Trophoblast cell (in vitro differentiated cells and primary cell): ENCODE measurements at places on chromosomes 11 and 22.

DNA sequence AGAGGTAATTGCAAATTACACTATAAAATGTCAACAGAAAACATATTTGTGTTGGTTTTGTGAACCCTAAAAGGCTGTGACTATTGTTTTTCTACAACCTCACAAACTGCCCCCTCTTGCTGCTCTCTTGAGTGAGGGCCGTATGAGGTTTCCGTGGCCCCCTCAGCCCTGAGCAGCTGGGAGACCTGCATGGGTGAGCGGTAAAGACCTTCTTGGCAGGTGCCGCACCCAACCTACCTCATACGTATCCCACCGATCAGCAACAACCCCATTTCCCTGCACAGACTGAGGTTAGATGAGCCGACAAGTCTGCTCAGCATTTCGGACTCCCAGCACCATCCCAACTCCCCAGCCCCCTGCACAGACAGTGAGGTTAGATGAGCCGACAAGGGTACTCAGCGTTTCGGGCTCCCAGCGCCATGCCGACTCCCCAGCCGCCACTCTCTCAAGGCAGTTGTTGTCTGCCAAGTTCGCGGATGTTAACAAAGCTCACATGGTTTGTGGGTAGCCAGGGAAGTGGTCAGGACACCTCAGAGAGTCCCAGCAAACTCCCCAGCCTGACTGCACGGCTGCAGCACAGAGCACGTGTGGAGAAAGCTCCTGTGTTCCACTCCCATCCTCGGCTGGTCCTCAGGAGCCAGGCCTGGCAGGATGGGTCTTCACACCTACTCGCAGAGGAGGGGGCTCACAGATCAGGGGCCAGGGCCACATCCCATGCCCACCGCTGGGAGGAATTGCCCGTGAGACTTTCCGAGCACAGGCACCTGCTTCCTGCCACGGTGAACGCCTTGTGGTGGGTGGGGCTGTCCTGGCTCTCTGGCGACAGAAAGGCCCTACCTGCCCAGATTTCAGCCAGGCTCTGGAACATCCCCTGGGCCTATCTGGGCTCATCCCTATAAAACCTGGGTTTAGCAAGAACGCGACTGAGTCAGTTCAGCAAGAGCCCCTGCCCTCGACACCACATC, 502.9 kb downstream of the BRD1 start:
- DNase-seq = no peak

- DNase-seq = no peak
These were observed 40.3 kb upstream of the E2F8 start for GRCh38 chr11:19281041-19281440.

- DNase-seq = no peak
These were observed 1.2 kb upstream of the MS4A2 start for GRCh38 chr11:60087239-60087638.

DNA sequence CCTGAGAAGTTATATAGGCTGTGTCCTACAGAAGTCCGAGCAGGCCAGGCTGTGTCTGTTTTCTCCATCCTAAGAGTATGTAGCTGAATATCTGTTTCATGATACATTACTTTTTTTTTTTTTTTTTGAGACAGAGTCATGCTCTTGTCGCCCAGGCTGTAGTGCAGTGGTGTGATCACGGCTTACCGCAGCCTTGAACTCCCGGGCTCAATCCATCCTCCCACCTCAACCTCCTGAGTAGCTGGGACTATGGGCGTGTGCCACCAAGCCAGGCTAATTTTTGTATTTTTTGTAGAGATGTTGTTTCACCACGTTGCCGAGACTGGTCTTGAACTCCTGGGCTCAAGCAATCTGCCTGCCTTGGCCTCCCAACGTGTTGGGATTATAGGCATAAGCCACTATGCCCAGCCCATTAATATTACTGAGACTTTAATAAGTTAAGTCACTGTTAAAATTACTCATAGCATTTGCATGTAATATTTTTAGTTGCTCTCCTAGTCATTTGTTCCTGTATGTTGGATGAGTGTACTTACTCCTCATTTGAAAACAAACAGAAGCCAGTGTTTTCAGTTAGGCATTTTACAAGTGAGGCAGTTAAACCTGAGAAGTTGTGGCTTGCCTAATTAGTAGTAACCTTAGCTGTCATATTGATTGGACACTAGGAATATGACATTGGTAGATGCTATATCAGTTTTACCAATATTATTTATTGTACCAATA, 26.1 kb downstream of the DRG1 start:
- no peak for DNase-seq

DNA sequence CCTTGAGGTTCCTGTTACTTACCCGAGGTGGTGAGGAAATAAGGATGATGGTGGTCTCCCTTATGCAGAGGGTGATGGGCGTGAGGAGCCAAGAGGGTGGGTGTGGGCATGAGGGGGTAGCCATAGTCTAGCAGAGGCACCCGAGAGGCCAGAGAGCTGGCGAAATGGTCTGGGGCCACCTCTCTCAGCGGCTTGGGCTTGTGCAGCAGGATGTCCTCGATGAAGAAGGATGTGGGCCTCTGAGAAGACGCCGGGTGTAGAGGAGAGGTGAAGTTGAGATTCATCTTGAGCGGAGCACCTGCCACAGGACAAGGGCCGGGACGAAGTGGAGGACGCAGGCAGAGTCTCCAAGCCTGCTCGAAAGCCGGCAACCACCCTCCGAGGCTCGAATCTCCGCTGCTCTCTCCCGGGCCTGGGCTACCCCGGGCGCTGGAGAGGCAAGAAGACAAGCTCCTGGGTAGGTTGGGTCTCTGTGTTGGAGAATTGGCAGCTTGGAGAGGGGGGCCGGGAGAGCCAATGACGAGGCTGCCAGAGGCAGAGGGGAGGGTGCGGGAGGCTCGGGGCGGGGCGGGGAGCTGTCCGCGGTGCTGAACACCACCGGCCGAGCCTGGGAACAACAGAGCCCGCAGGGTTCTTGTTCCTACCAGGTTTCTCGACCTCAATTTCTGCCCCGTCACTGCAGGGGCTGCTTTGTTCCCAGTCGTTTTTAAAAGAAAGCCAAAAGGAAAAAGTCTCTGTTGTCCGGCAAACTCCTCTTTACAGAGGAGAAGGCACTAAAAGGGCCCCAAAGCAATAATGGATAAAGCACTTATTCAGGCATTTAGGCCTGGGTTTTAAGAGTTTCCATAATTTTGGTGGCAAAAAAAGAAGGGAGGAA, at the start of gene BSX:
BSX (minus strand) TSS at position 447 of the 877 bp plus-strand sequence; CDS start at position 284, 163 bp downstream.
- DNase-seq = peak; percentile 31

GRCh38 chr11:94417386-94417987, 16.3 kb upstream of the GPR83 start:
- peak; percentile 58 for DNase-seq

GRCh38 chr11:68855205-68855981, 13.7 kb upstream of the CPT1A start:
- DNase-seq = no peak

GRCh38 chr22:38872831-38873248, 824 bp upstream of the CBX6 start:
- no peak for DNase-seq

GRCh38 chr11:102577182-102577581, 46.6 kb upstream of the MMP7 start:
- no peak for DNase-seq

GRCh38 chr11:88489030-88489429, 151.5 kb upstream of the CTSC start:
- no peak for DNase-seq

DNA sequence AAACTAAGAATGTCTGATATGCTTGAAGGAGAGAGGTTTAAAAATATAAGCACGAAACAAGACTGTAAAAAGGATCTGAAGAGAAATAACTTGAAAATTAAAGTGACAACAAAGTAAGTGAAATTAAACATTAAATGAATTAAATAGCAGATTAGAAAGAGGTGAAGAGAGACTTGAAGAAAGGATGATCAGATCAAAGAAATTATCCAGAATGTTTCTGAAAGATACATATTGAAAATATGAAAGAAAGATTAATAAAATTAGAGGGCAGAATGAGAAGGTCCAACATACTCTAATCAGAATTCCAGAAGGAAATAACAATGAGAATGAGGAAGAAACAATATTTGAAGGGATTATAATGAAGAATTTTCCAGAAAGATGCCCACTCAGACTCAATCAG, 151.1 kb downstream of the FAM76B start:
- DNase-seq = no peak

DNA sequence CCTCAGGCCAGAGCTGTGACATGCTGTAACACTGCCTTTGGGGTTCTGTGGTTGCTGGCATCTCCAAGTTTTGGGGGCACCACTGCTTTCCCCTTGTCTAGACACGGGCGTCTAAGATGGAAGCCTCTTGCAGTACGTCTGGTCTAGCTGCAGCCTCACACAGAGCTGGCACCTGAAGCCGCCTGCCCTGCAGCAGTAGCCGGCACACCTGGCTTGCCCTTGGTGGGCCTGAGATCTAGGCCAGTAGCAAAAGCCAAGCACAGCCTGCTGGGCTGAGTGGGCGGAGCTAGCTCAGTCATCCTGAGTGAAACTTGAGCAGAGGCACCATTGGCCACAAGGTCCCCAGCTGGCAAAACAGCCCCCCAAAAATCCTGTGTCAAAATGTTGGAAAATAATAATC, 154.2 kb downstream of the DLG2 start:
- DNase-seq = no peak

DNA sequence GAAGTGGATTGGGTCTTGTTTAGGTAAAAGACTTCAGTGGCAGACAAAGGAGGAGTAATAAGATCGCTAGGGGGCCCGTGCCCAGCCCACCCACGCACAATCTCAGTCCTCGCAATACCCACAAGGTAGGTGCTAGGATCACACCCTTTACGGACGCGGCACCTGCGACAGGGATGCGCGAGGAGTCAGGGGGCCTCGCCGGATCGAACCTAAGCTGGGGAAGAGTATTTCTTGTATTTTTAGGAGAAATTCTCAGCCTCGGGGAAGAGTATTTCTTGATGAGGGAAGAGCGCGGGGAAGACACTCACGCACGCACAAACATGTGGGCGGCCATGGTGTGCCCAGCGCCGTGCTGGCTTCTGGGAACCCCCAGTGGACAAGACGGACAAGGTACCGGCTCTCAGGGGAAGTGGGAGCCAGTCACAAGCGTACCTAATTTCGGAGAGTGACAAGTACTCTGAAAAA, 745 bp upstream of the FAM118A start:
- DNase-seq = no peak

- no peak for DNase-seq
These were observed 271.9 kb downstream of the ST3GAL4 start for GRCh38 chr11:126627421-126627820.

- no peak for DNase-seq
These were observed 8.2 kb downstream of the PATL1 start for GRCh38 chr11:59660621-59661020.

DNA sequence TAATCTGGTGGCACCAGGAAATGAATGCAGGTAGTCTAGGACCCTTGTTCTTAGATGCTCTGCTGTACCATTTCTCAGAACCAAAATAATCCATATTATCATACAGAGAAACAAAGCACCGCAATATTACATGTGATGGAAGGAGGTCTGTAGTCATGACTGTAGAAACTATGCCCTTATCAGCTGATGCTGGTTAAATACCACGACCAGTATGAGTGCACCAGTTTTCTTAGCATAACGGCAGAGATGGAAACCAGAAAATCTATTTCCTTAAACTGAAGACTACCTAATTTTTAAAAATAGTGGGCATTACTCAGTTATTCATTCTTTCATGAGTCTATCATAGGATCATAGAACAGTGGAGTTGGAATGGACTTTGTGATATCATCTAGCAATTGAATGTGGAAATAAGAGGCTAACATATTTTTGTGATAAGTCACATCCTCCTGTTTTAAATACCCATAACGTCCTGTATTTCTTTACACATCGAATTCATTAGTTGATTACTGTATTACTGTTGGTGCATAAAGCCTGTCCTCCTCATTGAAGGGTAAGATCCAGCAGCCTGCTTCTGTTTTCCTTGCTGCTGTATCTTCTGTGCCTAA, 15.1 kb downstream of the JHY start:
- DNase-seq = peak; percentile 79

GRCh38 chr11:117180020-117180419, 1.5 kb downstream of the SIDT2 start:
- no peak for DNase-seq

DNA sequence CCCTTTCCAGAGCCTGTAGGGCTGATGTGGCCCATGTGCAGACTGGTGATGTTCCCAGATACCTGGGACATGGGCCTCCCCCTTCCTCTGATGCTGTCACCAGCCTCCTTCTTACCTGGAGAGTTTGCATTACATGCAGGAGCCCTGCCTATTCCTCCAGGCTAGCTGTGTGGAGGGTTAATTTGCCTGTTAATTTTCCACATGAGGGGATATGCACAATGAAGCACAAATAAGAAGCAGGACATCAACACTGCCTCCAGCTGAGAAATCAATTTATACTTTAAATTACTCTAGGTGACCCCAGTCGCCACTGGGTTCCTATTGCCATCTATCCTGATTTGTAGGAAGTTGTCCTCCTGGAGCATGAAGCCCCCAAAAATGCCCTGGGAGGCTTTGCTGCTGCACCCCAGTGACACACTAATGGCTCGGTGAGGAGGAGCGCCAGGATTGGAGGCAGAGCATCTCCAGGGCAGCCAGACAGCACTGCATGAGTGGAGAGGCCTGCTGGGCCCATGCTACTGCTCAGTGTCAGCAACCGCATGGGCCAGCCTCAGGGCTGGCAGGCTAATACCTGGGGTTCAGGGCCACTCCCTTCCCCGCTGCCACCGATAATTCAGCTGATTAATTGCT, 101.6 kb upstream of the USP47 start:
- no peak for DNase-seq

DNA sequence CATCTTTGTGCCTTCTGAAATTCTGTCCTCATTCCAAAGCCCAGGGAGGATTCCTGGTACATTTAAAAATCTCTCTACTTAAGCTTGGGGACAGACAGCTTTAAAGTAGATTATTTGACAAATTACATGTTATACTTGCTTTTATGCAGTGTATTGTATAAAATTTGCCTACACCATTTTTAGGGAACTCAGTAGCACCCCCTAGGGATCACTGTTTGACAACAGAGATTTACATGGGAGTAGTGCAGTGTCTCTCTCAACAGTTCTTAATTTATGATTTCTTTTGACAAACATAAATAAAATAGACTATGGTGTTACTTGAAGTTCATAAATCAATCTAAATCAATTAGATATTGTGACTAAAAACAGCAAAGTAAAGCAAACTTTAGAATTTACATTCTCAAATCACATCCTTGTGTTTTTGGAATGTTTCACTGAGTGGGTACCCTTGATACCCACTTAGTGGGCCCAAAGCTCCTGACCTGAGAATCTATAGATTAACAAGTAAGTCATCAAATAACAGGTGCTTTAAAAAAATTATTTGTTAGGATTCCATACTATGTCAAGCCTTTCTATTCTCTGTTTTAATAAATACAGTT, 428.8 kb downstream of the DYNC2H1 start:
- peak; percentile 60 for DNase-seq

DNA sequence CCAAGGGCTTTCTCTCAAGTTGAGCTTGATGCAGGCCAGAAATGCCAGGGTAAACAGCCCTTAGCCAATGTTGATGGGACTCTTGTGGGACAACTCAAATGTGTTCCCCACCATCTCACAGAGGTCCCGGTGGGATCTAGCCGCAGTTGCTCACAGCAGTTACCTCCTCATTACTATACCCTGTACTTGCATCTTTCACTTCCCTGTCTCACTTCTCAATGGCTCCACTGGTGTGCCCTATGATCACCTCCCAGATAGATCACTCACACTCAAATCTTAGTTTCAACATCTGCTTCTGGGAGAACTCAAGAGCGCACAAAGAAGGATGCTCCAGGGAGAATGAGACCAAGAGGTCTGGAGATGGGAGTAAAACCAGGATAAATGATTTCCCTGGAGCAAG, 47.0 kb downstream of the RCN1 start:
- no peak for DNase-seq

GRCh38 chr11:10651656-10652361, 41.7 kb downstream of the IRAG1 start:
- DNase-seq = no peak
